Inflammatory macrophage (primary cell): ENCODE measurements at places on chromosomes 7 and 10.

DNA sequence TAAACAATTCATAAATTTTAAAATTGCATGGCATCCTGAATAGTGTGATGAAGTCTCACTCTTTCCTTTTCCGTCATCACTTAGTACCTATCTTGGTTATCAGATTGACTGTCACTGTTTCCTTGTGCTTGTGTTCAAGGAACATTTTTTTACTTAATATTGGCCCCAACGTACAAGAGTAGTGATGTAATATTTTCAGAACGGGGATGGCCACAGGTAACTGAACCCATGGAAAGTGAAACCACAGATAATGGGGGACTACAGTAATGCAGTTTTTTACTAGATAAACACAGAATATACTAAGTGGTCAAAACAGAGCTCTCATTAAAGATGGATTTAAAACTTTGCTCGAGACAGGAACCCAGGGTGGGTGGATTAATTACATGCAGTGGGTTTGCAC is 85.4 kb downstream of the MACC1 start:
- DNase-seq = no peak

DNA sequence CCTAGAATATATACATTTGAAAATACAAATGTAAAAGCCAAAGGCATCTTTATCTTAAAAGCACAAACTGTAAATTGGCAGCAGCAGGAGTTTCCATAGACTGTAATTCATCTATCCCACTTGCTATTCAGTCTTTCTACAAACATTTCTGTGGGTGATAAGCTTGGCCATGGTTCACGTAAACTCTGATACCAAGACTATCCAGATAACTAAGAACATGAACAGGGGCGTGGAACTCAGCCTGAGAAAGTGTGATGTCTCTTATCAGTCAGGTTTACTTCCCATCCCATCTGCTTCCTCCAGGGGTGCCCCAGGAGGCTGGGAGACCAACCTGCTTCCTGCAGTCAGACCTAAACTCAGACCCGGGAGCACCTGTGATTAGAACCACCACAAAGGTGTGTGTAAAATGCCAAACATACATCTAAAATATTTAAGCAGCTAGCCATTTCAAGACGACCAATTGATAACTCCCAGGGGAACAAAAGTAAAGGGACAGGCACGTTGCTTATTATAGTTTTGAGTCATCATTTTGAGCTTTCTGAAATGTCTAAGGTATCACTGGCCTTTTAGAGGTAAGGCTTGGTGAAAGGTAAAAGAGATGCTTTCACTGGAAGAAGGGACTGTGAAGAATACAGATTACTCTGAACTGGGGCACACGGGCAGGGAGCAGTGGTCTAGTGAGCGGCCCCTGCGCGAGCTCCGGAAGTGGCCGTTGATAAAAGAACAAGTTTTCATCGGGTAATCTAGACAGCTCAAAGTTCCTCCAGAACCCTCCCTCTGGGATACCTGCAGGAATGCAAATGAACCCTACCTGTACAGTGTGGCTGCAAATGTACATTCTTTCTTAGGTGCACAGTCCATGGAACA is 51.5 kb downstream of the RSU1 start:
- no peak for DNase-seq

DNA sequence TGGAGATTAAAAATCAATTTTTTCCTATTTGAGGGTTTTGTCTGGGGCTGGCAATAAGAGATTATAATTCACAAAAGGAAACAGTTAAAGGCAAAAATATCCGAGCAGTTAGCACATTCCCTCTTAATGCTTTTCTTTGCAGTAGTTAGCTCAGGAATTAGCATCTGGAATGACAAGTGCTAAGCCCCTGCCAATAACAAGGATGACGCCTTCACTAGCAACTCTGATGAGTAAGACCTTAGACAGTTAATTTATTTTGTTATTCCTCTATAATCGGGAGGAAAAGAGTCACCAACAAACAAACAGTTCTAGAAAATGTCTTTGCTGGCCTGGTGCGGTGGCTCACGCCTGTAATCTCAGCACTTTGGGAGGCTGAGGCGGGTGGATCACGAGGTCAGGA is 151.3 kb downstream of the TRIL start:
- DNase-seq = no peak

GRCh38 chr7:84637568-84638338 is 443.2 kb upstream of the SEMA3A start:
- DNase-seq = peak; percentile 2

DNA sequence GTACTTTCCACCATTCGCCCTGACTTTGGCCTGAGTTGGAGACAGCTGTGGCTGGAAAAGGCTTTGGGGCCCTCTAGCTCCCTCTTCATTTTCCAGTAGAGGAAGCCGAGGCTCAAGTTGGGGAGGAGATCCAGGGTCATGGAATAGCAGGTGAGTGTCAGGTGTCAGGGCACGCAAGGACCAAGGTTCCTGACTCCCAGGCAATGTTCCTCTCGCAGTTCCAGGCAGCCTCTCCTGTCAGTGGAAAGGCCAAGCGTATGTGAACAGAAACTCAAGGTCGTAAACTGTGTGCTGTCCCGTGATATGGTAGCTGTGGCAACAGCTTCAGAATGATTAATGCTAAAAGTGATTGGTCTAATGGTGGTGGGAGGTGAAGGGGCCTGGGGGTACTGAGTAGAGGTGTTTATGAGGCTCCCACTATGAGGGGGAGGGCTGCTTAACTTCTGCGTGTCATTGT is 13.2 kb downstream of the ADAMTS14 start:
- no peak for DNase-seq

- DNase-seq = no peak
Measured at GRCh38 chr10:132858121-132859081, 72.5 kb upstream of the NKX6-2 start.

GRCh38 chr10:69884024-69884367 is 82.3 kb downstream of the COL13A1 start:
- no peak for DNase-seq

GRCh38 chr7:77923419-77923818 is 124.8 kb downstream of the PHTF2 start:
- DNase-seq = no peak

GRCh38 chr10:75050149-75050919 is 61.1 kb upstream of the SAMD8 start:
- no peak for DNase-seq

- DNase-seq = peak; percentile 28
Measured at GRCh38 chr10:127694580-127695193, 42.3 kb upstream of the FOXI2 start.

DNA sequence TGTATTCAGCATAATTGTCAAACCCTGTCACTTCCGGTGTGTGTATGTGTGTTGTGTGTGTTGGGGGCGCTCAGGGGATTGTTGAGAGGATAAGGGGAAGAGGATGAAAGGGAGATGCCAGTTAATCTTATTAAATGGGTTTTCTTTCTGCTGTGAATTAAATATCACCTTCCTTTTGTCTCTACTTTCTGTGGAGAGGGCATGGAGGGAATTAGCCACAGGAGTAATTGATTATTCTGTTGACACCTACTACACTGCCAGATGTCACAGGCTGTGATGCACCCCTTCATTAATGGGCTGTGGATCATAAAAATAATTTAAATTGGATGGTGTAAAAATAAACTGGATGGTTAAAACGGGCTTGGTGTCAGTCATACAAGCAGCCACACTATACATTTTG is 311.9 kb downstream of the MDFIC start:
- DNase-seq = no peak

DNA sequence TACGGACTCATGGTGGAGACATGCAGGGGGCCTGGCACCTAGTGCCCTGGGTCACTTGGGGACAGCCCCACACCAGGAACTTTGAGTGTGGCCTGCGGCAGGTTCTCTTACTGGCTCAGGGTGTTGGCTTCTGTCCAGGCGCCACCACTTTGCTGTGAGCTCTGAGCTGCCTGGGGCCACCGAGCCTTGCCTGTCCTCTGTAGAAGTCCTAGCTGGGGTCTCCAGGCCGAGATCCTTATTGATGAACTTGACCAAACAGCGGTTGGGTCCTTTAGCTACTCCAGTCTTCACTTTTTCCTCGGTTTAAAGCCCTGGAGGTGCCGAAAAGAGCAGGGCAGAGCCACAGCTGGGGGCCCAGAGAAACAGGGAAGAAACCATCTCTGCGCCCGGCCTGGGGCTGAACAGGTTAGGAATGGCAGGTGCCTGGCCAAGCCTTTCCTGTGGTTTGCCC is 41.3 kb downstream of the ZNF467 start:
- DNase-seq = no peak

GRCh38 chr10:359093-359492 is 223.8 kb downstream of the ZMYND11 start:
- no peak for DNase-seq

DNA sequence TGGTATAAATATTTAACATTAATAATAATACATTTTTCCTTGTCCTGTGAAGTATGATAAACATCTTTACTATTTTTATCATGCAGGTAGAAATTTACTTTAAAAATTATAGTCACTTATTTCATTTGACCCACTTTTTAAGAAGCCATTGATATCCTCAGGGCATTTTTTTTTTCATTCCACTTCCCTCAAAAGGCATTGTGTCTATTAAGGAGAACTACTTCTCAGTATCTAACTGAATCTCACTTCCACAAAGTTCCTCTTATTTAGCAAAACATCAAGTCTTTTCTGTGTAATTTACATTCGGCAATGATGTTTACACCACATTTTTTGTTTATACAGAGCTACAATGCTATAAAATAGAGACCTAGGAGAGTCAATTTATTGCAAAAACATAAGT is 388.2 kb upstream of the AKR1E2 start:
- DNase-seq = peak; percentile 50

DNA sequence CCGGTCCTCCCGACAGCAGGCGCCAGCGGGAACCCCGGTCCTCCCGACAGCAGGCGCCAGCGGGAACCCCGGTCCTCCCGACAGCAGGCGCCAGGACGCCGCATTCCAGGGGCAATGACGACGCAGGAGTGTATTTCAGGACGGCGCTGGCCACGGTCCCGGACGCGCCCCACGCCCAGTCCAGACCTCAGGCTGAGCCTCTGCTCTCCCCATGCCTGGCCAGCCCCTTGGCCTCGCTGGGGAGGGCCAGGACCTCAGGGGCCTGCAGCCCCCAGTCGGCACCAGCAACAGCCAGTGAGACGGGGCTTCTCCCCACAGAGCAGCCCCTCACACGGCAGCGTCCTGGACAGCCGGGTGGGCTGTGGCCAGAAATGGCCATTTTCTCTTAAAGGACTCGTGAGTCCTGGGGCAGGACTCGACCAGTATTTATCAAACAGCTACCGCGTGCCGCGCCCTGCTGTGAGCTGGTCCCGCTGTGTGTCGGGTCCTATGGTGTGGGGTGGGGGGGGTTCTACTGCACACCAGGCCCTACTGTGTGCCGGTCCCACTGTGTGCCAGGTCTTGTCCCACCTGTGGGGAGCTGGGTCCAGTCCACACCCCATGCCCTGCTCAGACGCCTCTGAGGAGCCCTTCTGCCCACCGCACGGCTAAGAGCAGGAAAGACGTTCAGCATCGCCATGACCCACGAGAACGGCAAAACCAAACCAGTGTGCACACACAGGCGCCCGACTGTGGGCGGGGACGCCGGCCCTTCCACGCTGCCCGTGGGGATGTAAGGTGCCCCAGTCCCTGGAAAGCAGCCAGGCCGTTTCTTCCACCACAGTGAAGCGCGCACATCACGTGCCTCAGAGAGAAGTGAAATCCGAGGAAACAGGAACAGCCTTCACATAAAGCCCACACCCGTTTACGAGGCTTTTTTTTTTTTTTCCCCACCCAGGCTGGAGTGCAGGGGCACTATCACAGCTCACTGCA is 33.3 kb downstream of the GET4 start:
- DNase-seq = peak; percentile 96

DNA sequence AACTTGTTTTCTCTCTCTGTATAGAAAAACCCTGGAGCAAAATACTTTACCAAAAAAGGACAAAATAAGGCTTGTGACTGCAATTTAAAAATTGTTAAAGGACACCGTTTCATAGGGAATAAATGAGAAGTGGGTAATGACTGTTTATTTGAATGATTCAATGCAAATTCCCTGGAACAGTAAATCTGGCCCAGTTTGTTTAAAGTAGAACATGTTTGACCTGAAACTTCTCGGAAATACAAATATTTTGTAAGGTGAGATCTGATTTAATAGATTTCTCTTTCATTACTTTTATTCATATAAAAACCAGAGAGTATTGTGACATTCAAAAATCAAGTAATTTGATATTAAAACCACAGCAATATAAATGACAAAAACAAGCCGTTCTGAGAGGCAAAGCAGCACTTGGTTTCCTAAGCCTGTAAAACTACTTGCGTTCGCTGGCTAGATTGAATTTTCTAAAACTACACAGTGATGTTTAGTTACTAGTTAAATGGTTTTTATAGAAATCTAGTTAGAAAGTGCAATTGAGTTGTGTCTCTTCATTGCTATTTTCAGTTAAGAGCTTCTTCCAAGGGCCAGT is 76.8 kb upstream of the PITRM1 start:
- DNase-seq = no peak

GRCh38 chr7:1059200-1060091 is 15.1 kb downstream of the GPR146 start:
- DNase-seq = no peak

DNA sequence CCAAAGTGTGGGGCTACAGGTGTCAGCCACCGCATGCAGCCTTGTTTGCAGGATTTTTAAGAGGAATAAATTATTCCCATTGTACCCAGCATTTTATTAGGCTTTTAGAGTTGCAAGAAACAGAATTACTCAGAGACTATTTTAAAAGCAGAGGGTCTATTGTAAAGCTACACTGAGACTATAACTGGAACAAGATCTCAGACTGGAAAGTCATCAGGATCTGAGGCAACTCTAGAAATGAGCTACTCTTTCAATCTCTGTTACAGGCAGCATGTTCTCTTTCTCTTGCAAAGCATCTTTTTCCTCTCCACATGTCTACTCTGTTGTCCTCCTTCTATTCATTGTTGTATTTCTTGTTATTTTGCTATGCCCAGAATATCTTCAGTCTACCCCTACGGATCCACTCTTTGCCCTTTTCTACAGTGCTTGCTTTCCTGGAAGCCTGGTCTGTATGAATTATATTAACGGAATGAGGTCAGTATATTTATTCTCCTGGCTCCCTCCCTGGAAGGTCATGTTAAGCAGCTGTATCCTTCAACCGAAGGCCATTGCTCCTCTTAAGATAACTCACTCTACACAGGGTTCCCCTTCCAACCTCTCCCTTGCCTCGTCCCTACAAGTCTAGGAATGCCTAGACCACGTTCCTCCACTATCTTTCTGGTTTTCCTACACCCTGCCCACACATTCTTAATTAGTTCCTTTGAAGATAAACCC is 27.7 kb upstream of the MICU1 start:
- DNase-seq = no peak

- DNase-seq = no peak
Measured at GRCh38 chr7:155450558-155450969, 7.4 kb upstream of the EN2 start.

DNA sequence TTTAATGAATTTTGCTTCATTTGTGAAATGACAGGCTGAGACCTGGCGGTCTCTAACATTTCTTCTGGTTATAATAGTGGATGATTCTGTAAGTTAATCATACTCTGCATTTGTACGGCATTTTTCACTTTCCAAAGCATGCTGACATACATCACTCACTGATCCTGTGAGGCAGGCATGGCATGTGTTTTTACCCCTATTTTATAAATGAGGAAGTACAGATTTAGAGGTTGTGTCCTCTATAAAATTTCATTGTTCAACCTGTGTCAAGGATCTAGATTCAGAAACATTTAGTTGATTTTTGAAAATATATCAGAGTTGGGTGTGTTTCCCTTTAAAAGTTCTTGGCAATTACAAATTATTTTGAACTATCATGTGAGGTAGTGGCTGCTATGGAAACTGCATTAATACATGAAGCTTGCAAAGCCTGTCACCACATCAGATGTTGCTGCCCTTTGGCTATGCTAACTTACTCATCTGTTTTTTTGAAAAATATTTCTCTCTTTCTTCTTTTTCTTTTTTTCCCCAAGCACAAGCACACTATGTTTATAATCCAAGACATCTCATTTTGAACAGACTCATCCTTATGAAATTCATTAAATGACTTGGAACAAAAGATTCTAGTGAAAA is 172.7 kb downstream of the GNAI1 start:
- DNase-seq = no peak
